ENCODE measurements at places on chromosomes 4 and X.

DNA sequence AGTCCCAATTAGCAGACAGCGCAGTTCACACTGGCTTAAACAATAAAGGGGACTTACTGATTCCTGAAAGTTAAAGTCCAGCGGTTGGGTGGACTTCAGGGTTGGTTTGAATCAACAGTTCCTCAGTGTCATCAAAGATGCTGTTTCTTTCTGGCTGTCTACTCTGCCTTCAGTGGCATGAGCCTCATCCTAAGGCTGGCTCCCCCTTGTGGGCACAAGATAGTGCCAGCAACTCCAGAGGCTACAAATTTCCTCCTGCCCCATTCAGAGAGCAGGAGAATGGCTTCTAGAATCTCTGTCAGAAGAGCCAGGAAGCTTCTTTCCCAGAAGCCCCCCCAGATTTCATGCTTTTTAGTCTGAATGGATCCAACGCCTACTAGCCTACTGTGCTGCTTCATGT lies 82.4 kb upstream of the MTM1 start:
- DNase-seq: peak; percentile 61

DNA sequence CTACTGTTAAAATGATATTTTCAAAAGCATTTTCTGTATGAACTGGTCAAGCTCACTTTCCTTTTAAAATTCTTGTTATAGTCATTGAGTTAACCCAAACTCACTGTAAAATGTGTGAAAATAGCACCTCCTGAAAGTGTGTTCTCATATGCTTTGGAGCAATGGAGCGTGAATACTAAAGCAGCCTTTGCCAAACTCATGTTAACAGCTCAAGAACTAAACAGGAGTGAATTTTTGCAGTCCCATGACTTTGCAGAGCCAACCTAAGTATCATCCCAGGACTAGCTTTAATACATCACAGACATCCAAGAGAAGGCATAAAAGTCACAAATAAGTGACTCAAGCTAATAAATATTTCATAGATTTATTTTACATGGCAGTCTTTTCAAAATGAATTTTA lies 2.3 kb downstream of the AMMECR1 start:
- no peak for DNase-seq

- peak; percentile 22 for DNase-seq
Observed at GRCh38 chrX:143634663-143635455, 1.0 kb downstream of the SLITRK4 start.

DNA sequence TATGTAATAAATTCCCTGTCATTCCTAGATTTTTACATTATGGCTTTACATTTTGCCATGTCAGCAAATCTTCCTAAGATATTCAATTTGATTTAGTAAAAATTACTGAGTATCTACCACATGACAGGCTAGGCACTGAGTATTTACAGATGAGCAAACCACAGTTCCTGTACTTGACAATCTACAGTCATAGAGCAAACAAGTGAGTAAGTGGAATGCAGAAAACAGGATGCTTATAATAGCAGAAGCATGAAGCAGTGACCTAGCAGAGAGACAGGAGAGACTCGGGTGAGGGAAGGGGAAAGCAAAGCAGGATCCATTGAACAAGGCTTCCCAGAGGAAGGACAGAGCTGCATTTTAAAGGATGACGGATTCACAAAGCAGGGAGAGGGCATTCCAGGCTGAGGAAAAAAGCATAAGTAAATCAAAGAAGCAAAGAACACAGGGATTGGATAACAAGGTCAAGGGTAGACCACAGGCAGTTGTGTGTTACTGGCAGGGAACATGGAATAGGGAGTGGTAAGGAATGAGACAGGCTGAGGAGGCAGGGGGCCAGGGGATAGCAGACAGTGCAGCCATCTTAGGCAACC lies 124.7 kb upstream of the C1QTNF7 start:
- peak; percentile 82 for DNase-seq

- DNase-seq: no peak
Observed at GRCh38 chr4:108742451-108743420, 20.1 kb downstream of the ETNPPL start.

DNA sequence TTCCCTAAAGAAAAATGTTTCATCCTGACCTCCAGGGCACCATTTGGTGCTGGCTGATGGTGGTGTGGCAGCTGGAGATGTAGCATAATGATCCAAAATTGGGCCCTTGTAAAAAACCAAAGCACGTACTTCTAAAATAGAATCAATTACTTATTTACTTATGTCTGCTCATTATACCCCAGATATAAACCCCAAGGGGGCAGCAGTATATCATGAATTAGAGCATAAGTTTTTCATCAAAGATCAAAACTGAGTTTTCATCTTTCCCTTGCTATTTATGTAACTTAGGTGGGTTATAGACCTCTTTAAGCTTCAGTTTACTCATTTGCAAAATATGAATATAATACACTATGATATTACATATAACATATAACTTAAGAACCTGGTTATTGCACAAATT lies 241.1 kb downstream of the TACR3 start:
- DNase-seq: peak; percentile 12

DNA sequence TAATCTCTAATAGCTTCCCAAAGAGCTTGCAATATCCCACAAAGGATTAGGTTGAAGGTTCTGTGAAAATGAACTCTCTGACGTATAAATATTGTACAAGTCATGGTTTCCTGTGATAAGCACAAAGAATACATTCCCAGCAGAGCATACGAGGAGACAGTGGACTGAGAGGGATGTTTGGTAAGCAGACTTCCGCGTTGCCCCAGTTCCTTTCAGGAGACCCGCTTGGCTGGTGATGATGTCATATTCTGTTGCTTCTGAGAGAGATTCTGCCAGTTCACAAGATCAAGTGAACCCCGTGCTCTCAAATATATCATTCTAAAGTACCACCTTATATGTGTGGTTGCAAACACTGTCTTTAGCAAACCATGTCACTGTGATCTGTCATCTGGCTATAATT lies 323.9 kb upstream of the CASK start:
- DNase-seq: no peak

DNA sequence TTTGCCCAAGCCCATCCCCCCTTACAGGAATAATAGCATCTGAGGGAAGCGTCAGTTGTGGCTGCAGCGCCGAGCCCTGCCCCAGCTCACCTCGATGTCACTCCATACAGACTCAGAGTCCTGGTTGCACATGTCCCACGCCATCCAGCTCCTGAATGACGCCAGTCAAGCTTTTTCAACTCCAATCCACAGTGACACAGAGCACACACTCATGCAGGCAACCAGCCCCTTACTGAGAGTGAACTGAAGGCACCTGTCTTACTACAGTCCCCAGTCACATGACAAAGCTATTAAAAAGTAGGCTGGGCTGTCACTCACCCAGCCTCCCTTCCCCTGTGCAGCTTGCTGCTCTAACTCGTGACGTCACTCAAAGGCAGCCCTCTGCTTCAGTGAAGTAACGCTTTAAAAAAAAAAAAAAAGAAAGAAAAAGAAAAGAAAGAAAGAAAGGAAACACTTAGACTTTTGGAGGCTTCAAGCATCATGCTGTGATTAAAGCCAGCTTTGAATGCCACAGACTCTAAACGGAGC lies at the start of gene PPARGC1A:
PPARGC1A (minus strand) TSS at position 234 of the 528 bp plus-strand sequence; CDS start at position 144, 90 bp downstream.
- DNase-seq: no peak

GRCh38 chr4:2241003-2241402 lies 918 bp downstream of the HAUS3 start:
- DNase-seq: no peak

- DNase-seq: no peak
Observed at GRCh38 chr4:30755346-30755745, 35.2 kb downstream of the PCDH7 start.

GRCh38 chr4:114396808-114397207 lies 201.8 kb upstream of the UGT8 start:
- DNase-seq: no peak
